Dermis microvascular lymphatic vessel endothelial cell (primary cell): ENCODE measurements at places on chromosomes 3 and 15. TPM values are rescaled to one million over a fixed set of nuclear protein-coding genes. Genes with fewer than 3 reads are reported as not detected.
A peak's percentile ranks its signal among the peaks of the same experiment; 100 is the strongest.

GRCh38 chr3:197242784-197243432, 55.5 kb downstream of the DLG1 start:
- DNase-seq: no peak

GABRR3 gene
- not detected in 2 replicates for total RNA-seq

RHCG gene
- total RNA-seq: not detected in 2 replicates

ZNF710 gene
- total RNA-seq: 8.7 and 12.8 TPM in 2 replicates

- DNase-seq: peak; percentile 33
Observed at GRCh38 chr15:76340198-76340802, 3.7 kb downstream of the ISL2 start.

MST1 gene
- total RNA-seq: 1.8 and 2.1 TPM in 2 replicates

DNA sequence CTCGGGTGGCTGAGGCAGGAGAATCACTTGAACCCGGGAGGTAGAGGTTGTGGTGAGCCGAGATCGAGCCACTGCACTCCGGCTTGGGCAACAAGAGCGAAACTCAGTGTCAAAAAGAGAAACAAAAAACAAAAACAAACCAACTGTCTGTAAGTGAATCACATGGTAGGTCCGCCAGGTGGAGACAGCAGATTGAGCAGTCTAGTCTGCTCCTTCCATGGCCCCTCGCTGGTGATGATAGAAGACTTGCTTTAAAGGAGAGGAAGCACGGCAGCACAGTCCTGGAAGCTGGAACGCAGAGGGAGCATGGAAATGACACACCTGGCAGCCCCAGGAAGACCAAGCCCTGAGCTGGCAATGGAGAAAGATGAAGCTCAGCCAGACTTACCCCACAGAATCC, 31.4 kb upstream of the MGLL start:
- no peak for DNase-seq

DNA sequence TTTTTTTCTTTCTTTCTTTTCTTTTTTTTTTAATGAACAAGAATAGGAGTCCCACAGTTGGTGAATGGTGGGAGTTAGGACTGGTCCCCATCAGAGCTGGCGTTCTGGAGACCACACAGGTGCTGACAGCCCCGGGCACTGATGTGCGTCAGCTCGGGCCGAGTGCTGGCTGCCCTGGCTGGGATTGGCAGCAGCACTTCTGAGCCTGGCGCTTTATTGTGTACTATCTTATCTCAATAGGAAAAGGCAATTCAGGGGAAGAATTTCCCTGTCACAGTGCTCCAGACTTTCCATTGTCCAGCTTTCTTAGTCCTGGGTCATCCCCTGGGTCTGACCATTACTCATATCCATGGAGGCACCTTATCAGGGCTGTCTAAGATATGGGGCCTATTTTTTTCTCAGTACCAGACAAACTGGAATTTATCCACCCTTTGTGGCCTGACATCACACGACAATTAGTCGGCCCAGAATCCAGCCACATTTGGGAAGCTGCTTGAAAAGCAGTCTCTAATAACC, 54.1 kb downstream of the TMEM44 start:
- DNase-seq: peak; percentile 78

GRCh38 chr3:43539321-43539720, 82.5 kb downstream of the ANO10 start:
- DNase-seq: no peak
